ENCODE measurements at places on chromosomes 7 and 10. TPM values are rescaled to one million over a fixed set of nuclear protein-coding genes. Genes with fewer than 3 reads are reported as not detected.

The MKRN1 gene
- total RNA-seq: 113 TPM

The PNLIPRP1 gene
- total RNA-seq: 1.2 TPM

The NRF1 gene
- total RNA-seq: 29.2 TPM

The BMPER gene
- 18.8 TPM for total RNA-seq

The CDH23 gene
- 20.1 TPM for total RNA-seq

GRCh38 chr10:110420401-110421193 is 77.1 kb upstream of the DUSP5 start:
- DNase-seq: peak; percentile 68

DNA sequence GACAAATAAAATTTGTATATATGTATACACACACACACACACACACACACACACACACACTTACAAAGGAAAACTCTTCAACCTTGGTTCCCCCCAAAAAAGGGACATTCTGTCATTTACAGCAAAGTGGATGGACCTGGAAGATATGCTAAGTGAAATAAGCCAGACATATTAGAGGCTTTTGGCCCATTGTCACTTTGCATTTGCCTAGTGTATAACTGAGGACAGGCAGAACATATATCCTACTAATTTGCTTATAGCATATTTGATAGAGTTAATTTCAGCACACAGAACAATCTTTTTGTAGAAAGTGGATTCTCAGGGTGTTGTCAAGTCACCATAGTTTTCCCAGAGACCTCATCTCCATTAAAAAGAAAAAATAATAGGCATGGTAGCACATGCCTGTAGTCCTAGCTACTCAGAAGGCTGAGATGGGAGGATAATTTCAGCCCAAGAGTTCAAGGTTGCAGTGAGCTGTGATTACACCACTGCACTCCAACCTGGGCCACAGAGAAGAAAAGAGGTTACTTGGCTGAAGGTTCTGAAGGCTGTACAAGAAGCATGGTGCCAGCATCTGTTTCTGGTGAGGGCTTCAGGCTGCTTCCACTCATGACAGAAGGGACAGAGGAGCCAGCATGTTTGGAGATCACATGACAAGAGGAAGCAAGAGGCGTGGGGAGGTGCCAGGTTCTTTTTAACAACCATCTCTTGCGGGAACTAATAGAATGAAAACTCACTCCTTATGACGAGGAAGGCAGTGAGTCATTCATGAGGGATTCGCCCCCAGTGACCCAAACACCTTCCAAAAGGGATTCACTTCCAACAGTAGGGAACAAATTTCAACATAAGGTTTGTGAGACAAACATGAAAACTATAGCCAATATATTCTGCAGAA is 135.6 kb downstream of the TMEM168 start:
- DNase-seq: no peak

DNA sequence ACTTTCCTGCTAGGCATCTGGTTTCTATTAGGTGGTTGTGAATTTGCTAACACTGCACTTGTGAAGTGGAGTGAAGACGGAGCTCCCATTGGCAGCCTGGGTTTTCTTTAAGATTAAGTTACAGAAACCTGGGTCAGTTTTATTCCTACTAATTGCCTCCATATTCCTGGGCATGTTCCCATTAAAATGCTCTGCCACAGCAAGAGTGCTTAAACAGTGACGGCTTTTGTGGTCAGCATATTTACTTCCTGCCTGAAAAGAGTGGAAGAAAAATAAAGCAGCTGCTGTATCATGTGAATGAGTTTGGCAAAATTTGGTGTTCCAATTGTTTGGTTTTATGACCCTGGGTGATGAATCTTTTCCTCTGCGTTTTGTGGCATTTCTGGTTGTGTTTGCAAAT is 96.9 kb upstream of the PLXDC2 start:
- DNase-seq: no peak

DNA sequence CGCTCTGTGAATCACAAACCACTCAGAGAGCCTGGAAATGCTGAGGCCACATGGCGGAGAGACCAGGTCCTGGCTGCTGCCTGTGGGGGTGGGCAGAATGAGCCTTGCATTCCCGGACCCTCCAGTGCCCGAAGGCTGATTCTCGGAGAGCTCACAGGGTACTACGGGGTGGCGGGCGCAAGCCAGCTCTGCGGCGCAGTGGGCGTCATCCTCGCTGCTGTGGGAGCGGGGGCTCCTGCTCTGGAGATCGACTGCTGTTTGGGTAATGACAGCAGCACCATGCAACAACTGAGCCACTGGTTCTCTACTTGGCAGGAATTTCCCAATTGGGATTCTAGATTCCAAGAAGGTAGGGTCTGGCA is 108.0 kb downstream of the PTPRN2 start:
- DNase-seq: no peak

DNA sequence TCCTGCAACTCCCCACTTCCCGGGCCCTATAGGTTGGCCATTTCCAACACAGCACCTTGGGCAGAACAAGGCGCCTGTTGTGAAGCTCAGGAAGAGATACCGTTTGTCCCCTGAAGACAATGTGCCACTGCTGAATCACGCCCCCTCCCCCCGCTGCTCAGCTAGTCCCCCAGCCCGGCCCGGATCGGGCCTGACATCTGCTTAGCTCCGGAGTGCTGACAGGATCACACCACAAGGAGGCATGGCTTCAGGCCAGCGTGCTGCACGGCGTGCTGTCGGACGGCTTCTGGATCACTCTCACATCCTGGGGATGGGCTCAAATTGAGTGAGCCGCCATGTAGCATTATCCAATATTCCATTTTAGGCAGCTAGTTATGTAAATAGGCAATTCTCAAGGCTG is 62.1 kb upstream of the EFCAB10 start:
- no peak for DNase-seq

- no peak for DNase-seq
Measured at GRCh38 chr10:27998178-27998953, 513 bp downstream of the ODAD2 start.

- DNase-seq: no peak
Measured at GRCh38 chr10:109831846-109832245, 91.5 kb downstream of the XPNPEP1 start.

- DNase-seq: peak; percentile 30
Measured at GRCh38 chr10:1293636-1294435, 237.7 kb downstream of the WDR37 start.

DNA sequence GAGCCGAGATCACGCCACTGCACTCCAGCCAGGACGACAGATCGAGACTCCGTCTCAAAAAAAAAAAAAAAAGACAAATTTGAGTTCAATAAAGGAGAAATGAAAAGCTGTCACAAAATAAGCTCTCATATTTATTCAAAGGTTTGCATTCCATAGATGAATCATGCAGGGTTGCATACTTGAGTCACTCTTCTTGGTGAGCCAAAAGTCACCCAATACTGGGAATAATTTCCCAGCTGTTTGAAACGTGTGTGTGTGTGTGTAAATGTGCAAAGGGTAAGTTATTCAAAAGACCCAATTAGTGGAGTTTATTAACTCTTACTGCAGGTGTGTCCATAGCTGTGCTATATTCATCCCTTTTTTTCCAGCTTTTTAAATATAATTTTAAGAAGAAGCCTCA is 297.7 kb downstream of the CCDC3 start:
- no peak for DNase-seq

All from sciatic nerve (tissue), 2 donors.